Stimulated activated CD8-positive, alpha-beta memory T cell treated with anti-CD3 and anti-CD28 coated beads, Interleukin-4, amount 100 ng/mL, for 4 hours (primary cell): ENCODE measurements at places on chromosomes 6 and 20.

- no peak for DNase-seq
Observed at GRCh38 chr6:13372076-13372475, 43.7 kb upstream of the TBC1D7 start.

DNA sequence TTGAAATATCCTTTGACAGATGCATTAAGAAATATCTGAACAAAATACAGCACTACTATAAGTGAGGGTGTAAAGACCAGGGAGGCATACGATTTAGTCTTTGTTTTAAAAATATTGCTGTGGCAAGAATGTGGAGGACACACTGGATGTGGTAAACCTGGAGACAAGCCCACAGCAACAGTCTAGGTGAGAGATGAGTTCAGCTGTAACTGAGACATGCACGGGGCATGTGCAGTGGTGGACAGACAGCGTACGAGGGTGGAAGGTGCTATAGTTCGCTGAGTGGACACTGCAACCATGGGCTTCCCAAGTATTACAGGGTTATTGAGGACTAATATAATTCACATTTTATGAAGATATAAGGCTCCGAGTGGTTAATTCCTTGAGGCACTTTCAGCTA lies 1.8 kb downstream of the NANP start:
- no peak for DNase-seq

DNA sequence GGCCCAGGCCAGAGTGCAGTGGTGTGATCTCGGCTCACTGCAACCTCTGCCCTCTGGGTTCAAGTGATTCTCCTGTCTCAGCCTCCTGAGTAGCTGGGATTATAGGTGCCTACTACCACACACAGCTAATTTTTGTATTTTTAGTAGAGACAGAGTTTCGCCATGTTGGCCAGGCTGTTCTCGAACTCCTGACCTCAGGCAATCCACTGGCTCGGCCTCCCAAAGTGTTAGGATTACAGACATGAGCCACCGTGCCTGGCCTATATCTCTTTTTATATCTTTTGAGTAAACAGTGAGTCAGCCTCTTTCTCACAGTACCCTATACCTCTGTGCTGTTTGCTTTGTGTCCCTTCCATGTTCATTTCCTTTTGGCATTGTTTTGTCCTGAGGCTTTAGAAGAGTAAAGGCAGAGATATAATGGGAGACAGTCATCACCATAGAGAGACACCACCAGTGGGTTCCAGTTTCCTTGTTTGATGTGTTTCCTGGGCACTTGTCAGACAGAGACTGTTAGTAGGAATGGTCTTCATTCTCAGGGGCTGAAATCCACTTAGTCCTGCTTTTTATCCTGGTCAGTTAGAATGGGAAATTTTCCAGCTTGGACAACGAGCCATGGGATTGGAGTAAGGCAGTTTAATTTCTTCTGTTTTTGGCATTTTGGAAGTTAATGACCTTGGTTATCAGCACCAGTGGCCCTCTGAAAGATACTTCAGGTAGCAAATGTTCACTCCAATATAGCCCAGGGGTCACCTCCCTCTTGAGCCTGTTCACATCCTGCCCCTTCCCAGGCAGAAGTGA lies 32.2 kb upstream of the ASXL1 start:
- DNase-seq, result no peak

- DNase-seq, result no peak
Observed at GRCh38 chr6:37369321-37370201, 15.8 kb downstream of the RNF8 start.

DNA sequence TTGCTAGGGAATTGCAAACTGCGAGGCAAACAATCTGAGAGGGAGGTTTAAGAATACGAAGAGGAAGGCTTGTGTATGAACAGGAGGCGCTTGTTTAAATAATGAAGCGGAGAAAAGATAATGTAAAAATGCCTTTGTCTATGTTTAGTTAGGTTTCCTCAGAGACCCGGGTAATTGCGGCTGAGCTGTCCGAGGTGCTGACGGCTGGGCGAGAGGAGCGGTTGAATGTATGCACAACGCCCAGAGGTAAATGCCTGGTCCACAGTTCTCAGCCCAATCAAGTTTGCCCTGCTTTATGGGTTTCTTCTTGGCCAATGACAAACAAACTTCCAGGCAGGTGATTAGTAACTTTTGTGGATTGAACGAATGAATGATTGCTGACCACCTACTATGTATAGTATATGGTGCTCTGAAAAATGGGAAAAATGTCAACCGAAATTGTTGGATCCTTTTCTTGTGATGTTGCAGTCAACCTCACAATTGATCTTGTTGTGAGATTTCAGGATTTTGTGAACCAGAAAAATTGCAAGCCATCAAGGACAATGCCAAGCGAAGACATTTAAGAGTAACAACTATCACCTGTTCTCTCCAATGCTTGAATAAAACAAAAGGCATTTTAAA lies 38.3 kb upstream of the SLC32A1 start:
- DNase-seq, result no peak

DNA sequence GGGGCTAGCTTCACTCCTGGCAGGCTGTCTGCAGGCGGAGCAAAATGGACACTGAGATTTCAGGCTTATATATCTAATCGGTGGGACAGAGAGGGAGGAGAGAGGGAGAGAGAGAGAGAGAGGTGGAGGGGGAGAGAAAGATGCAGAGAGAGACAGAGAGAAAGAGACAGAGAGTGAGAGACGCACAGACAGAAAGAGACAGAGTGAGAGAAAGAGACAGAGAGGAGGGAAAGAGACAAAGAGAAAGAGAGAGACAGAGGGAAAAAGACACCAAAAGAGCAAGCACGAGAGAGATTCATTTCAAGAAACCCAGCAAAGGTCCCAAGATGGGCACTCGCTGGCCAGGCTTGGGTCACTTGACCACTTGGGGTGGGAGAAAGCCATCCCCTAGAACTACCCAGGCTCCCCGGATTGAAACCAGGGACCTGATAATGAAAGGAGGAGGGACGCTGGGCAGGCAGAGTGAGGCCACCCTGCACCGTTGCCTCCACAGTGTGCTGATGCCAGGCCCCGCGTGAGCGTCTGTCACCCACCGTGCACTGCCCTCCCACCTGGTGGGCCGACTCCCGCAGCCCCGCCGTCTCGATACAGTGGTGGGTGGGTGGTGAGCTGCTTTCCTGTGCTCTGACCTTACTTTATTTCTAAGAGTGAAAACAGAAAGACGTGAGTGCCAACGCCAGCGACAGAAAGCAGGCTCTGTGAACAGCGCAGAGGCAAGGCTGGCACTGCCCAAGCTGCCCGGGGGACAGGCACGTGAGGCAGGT lies 67.9 kb upstream of the SLCO4A1 start:
- DNase-seq, result no peak

GRCh38 chr20:137668-138490 lies 4.5 kb upstream of the DEFB126 start:
- no peak for DNase-seq

- DNase-seq, result no peak
Observed at GRCh38 chr20:56634735-56635385, 5.8 kb downstream of the TFAP2C start.

GRCh38 chr20:25221592-25222460 lies 26.1 kb upstream of the PYGB start:
- no peak for DNase-seq

GRCh38 chr6:20716865-20717264 lies 182.6 kb downstream of the CDKAL1 start:
- no peak for DNase-seq

DNA sequence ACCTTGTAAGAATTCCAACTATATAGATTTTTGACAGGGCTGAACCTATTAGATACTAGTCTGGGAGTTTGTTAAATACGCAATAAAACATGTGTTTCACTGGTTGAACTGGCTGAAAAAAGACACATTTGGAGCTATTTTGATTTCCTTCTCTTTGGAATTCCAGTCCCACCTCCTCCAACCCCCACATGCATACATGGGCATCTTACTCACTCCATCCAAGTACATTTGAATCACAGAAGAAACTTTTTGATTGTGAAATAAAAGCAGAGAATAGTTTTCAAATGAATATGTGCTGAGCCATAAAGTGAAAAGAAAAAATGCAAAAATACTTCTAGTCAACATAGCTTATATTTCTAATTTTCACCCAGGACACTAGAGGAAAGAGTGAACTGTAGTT lies 33.9 kb upstream of the STXBP5 start:
- no peak for DNase-seq

- DNase-seq, result no peak
Observed at GRCh38 chr6:2969549-2969948, 1.8 kb downstream of the SERPINB6 start.

DNA sequence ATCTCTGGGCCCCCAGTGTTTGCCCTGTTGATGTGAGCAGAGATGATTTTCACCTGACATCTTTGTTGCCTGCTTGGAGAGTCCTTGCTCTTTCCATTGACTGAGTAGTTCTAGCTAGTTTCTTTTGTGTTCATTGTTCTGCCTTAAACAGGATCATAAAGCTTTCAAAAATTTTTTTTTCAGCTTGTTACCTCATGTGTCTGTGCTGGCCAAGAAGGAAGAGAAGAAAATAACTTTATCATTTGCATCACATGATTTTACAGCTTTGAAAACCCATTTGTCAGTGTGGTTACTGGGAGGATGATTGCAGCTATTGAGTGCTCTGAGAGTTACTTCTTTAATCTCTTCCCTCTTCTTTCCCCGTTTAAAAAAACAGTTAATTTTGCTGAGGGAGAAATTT lies 16.0 kb downstream of the FOXO3 start:
- DNase-seq, result no peak

DNA sequence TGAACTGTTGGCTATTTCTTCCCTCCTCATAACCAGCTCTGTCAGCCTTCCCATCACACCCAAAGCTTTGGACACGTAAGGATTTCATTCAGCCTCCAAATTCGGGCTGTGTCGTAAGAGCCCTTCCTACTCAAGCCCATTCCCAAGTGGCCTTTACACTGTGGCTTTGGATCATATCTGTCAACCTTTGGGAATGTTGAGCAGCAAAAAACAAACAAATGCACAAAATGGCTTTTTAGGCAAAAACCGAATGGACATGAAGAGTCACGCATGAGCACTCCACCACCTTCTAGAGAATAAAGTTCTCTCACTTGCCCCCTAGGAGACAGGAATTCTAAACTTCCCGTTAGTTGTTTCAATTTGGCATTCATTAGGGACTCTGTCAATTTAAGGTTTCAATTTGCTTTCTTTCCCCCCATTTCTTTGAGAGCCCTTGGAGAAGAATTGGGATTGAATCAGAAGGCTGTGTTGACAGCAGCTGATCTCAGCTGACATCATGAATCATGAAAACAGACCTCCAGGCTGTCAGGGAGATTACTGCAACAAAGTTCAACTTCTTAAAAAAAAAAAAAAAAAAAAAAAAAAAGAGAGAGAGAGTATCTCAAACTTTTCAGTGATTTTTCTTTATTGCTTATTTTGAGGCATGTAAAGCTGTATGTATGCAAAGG lies 110.3 kb downstream of the BCAS1 start:
- no peak for DNase-seq

- DNase-seq, result no peak
Observed at GRCh38 chr20:58749979-58750378, 57.4 kb downstream of the NPEPL1 start.

GRCh38 chr6:20403766-20404640 lies 2.3 kb downstream of the E2F3 start:
- DNase-seq, result peak; percentile 81

GRCh38 chr6:116008470-116009243 lies 52.0 kb downstream of the FRK start:
- no peak for DNase-seq

DNA sequence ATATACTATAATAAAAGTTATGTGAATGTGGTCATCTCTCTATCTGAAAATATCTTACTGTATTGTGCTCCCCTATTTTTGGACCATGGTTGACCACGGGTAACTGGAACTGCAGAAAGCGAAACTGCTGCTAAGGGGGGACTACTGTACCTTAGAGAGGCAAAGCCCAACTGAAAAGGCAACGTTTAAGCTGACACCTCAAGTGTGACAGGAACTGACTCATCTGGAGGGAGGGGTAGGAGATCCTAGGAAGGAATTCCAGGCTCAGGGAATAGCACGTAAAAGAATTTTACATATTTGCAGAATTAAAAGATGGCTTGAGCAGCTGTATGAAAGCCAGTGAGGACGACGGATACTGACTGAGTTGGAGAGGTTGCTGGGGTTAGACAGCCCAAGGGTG lies 34.8 kb downstream of the ELOVL2 start:
- DNase-seq, result no peak

DNA sequence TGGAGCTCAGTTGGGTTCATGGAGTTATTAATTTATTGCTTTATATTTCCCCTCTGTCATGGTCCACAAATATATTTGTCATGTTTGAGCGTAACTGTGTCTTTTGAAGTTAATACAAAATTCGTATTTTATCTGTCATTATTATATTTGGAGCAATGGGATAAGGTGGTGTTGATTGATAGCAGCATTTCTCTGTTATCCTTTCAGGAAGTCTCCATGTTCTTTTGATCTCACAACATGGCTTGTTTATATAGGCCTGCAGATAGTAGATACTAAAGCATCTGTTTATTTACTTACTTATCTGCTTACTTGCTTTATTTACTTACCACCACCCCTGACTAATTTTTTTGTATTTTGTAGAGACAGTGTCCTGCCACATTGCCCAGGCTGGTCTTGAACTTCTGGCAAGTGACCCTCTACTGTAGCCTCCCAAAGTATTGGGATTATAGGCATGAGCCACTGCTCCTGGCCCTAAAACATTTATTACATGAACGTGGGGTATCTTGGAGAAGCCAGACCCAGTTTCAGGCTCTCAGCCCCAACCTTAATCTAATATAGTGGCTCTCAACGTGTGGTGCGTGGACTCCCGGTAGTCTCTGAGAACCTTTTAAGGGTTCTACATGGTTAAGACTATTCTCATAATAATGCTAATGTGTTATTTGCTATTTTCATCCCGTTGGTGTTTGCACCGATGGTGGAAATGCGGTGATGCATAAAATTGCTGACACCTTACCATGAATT lies 104.2 kb downstream of the NCOA3 start:
- no peak for DNase-seq

- no peak for DNase-seq
Observed at GRCh38 chr6:34544776-34545471, 11.2 kb downstream of the SPDEF start.

GRCh38 chr6:147906361-147906760 lies 397.9 kb downstream of the SAMD5 start:
- no peak for DNase-seq

GRCh38 chr6:5215799-5216198 lies 45.0 kb downstream of the LYRM4 start:
- DNase-seq, result no peak

DNA sequence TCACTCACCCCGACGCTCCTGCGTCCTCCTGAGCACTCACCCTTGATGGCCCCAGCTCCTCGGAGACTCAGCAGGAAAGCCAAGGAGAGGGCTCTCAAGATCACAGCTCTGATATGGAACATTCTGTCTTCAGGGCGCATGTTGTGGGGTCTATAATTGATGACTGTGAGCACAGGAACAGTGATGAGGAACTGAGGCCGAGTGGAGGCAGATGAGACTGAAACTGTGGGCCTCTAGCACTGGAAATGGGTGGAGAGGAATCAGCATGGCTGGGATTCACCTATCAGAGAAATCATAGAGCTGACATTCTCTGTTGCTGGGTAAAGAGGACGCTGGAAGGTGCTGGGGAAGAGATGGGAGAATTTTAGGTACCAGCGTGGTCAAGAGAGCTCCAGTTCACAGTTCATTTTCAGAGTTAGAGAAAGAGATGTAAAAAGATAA lies at the start of gene HLA-DPA1:
TSS of gene HLA-DPA1 (minus strand) at position 219 of the 441 bp plus-strand sequence.
- DNase-seq, result no peak
